ENCODE measurements at places on chromosomes 2 and 18.

- no peak for DNase-seq
Observed at GRCh38 chr18:10038268-10038667, 124.5 kb downstream of the VAPA start.

- no peak for DNase-seq
Observed at GRCh38 chr2:26850505-26850904, 2.6 kb downstream of the DPYSL5 start.

DNA sequence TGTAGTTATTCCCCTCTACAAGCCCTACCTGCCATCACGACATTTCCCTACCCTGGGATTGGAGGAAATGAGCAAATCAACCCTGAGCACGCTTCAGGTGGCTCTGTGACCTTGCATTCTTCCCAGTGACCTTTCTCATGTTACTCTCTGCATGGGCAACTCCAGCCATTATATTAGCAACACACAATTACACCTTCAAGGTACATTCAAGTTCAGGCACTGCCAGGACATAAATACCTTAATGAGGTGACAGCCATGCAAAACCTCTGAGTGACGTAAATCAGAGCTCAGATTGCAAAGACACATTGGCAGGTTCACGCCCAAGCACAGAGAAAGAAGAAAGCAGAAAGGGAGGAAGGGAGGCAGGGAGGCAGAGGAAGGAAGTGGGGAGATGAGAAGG lies 68.7 kb upstream of the ALK start:
- DNase-seq: no peak

GRCh38 chr2:6854416-6854815 lies 11.3 kb downstream of the CMPK2 start:
- no peak for DNase-seq

- DNase-seq: no peak
Observed at GRCh38 chr18:3814816-3815215, 364.8 kb downstream of the TGIF1 start.

- no peak for DNase-seq
Observed at GRCh38 chr18:56973487-56973886, 173.4 kb upstream of the BOD1L2 start.

- no peak for DNase-seq
Observed at GRCh38 chr2:104052356-104052755, 801.6 kb upstream of the POU3F3 start.

GRCh38 chr18:46727177-46727576 lies 29.7 kb downstream of the ST8SIA5 start:
- no peak for DNase-seq

- no peak for DNase-seq
Observed at GRCh38 chr18:13868501-13869271, 44.7 kb downstream of the MC5R start.

DNA sequence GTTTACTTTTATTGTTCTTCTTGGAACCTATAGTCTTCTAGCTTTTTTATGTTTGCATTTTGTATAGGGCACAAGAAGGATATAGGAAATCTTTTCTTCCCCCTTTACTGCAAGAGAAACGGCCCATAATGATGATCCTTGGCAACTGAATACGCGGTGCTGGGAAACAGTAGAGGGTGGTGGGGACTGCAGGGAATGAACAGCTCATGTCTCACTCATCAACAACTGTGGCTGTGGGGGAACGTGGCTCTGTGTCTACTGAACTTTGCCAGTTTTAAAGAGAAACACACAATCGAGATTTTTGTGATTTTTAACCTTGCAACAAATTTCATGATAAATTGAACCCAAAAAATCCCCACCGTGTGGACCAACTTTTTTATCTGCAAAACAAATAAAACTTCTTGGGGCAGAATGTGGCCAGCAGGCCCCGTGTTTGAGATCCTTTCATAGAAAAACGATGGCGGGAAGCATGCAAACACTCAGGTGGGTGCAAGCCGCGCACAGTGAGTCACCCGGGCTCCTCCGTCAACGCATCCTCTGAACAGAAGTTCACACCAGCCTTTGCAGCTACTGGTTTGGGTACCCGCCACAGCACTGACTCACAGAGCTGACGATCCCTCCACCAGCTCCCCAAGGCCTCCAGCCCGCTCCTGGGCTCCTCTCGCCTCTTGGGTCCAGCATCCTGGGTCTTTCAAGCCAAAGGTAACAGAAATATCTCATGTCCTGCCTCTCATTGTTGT lies 149.3 kb downstream of the COL6A3 start:
- no peak for DNase-seq

DNA sequence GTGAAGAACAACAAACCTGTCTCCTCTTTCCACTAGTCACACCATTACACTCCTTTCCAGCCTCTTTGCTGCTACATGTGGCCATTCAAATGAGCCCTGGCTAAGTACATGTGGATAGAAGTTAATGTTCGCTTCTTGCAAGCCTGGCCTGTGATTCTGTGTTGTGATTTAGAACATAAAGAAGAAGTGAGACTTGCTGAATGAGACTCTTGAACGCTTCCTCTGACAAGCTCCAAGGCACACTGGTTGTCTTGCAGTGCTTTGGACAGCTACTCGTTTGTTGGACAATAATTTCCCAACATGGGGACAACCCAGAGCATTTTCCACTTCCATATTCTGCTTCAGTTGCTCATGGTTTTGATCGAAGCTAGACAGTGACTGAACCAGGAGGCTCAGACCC lies 57.3 kb downstream of the CCDC74A start:
- no peak for DNase-seq

DNA sequence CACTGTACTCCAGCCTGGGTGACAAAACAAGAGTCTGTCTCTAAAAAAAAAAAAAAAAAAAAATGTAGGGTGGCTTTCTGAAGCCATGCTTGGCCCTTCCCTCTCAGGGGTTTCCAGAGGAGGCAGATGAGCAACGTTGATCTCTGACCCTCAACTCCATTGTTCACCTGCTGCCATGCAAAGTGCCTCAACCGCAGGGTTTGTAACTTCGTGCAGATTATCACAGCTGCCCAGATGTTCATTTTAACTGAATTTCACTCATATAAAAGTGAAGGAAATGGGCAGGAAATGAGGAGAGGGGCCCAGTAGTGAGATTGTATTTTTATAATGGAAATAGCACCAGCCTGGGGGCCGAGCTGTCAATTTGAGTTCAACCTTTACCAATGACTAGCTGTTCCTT lies 14.9 kb upstream of the B3GNT2 start:
- peak; percentile 50 for DNase-seq

DNA sequence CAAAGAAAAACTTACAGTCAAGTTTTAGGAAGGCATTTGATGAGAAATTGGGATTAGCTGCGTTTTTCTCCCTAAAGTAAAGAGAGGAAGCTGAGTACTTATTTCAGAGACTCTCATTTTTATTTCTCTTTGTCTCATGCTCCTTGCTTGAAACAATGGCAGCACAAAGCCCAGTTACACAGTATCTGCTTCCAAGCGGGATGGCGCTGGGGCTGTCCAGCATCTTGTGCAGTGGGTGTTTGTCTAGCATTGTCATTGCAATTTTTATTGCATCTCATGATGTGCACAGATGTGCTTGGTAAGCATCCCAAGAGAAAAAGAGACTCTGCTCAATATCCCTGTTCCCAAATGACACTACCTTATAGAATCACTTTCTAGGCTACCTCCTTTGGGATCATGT lies 102.8 kb upstream of the ZNF521 start:
- no peak for DNase-seq

- DNase-seq: no peak
Observed at GRCh38 chr2:129935118-129935517, 44.3 kb upstream of the RAB6C start.

GRCh38 chr18:8828300-8828699 lies 122.9 kb downstream of the MTCL1 start:
- DNase-seq: no peak

- no peak for DNase-seq
Observed at GRCh38 chr2:23454501-23455120, 69.6 kb downstream of the KLHL29 start.

- no peak for DNase-seq
Observed at GRCh38 chr2:62472312-62472711, 33.7 kb downstream of the TMEM17 start.

DNA sequence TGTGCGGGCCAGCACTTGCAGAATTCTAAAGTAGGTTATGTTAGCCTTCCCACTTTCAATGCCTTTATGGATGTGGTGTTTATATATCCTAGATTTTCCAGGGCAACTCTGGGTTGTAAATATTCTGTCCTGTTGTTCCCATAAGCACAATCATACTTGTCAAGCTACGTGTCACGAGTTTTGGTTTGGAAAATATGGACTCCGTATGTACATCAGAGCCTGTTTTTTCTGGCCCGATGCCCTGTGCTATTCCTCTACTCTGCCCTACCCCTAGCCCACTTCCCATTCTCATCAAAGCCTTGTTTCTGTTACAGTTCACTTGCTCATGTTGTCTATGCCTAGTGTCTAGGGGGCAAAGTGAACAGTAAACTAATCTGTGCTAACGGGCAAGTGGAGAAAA lies 27.0 kb upstream of the ZEB2 start:
- no peak for DNase-seq

- DNase-seq: no peak
Observed at GRCh38 chr2:226426292-226426736, 373.3 kb downstream of the IRS1 start.

- no peak for DNase-seq
Observed at GRCh38 chr2:120391911-120392665, 46.2 kb downstream of the INHBB start.

GRCh38 chr2:169018390-169018789 lies 12.7 kb downstream of the ABCB11 start:
- DNase-seq: no peak

GRCh38 chr2:174787487-174788205 lies 23.4 kb upstream of the CHRNA1 start:
- no peak for DNase-seq

DNA sequence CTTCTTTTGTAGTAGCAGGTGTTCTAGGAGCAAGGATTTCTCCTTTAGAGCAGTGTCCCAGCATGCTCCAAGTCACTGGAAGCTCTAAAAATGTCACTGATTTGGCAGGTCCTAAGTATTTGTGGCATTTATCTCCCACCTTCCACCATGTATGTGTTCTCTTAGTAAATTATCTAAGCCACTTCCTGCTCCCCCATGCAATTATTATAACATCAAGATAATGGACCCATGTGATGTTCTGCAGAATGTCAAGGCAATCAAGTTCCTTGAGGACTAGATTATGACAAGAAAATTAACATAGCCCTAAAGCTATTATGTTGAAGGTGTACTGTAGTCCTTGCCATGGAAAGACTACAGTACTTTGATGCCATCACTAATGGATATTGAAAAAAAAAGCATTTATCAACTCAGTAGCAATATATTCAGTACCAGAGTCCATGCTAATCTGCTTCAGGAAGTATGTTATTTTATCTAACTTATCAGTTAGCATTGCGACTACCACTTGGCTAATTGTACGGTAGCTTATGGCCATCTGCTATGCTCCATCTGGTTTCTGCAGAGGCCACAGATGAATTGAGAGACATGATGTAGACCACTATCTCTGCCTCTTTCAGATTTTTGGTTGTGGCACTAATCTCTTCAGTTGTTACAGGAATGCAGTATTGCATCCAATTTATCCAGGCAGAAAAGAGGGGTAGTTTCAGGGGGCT lies 56.7 kb downstream of the GPR39 start:
- DNase-seq: no peak

DNA sequence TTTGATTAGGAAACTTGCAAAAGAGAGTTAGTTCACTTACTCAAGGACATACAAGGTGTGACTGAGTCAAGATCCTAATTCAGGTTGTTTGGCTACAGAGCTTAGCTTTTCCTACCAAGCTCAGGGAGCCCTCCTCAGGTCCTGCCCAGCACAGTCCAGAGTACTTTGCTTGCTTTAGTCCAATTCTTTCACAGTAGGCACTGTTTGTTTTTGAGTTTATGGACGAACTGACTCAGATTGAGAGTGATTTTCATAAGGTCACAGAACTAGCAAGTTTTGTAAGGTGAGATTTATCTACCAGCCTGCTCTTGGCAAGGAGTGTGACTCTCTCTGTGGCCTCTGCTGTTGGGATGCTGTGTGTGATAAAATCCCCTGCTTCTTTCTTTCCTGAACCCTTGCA lies 310.5 kb downstream of the PTPRM start:
- no peak for DNase-seq

GRCh38 chr2:63023444-63023843 lies 27.2 kb upstream of the OTX1 start:
- DNase-seq: peak; percentile 8

DNA sequence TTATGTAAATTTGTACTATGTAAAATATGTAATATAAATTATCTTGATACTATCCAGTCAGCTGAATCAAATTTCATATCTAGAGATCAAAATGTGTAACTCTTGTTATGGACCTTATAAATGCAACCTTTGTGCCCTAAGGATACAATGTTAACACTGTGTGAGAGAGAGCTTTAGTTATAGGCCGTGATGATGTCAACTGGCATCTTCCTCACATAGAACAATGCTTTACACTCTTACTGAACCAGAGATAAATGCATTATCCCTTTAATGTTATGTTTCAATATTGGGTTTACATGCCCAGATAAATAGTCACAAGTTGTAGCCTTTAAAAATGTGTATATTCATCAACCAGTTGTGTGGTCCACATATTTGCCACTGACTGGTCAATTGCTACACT lies 115.1 kb downstream of the KCNJ3 start:
- DNase-seq: no peak

DNA sequence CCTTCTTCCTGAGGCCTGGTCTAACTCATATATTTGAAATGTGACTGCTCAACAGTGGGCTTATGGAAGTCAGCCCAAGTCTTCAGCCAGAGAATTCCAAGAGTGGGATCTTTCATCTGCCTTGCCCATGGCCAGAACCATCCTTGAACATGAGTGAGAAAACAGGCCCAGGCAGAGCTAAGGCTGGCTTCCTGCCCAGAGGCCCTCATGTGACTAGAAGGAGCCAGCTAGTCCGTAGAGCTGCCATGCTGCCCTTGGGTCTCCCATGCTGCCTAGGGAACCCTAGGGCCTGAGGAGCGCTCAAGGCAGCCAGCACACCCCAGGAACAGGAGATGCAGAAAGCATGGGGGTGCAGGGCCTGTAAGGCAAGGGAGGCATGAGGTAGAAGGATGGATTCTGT lies 203.6 kb downstream of the FHOD3 start:
- no peak for DNase-seq

DNA sequence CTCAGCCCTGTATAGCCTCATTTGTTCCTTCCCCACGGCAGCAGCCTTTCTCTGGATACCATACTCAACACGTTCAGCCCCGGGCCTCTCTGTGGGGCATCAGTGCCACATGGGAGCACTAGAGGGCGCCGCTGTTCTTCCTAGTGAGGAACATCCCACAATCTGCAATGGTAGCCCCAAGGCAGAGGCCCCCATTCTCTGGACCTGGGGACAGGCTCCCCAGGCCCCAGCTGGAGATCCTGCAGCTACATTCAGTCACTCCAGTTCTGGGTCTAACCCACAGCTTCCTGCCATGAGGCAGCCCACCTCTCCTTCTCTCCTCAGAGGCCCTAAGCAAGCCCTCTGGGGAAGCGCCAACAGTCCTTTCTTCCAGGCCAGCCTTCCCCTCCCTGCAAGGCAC lies 14.2 kb upstream of the SFXN5 start:
- peak; percentile 69 for DNase-seq

GRCh38 chr2:109062859-109063700 lies 65.9 kb upstream of the SH3RF3 start:
- DNase-seq: no peak

GRCh38 chr18:38940863-38941531 lies 1375.4 kb upstream of the CELF4 start:
- DNase-seq: peak; percentile 4
